ENCODE measurements at places on chromosomes 16 and 17.

GRCh38 chr16:85170590-85171003 lies 58.3 kb upstream of the CIBAR2 start:
- DNase-seq: no peak

DNA sequence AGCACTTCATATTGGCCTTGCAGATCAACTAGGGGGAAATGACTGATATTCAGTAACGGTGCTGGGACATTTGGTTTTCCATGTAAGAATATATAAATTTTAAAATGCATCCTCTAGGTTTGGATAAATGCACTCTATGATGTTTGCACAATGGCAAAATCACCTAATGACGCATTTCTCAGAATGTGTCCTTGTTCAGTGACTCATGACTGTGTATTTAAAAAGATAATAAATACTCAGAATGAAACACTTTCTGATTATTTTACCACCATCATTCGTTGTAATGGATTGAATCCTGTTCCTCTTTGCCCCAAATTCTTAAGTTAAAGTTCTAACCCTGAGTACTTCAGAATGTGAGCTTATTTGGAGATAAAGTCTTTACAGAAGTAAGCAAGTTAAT lies 17.2 kb upstream of the ADGRG1 start:
- no peak for DNase-seq

DNA sequence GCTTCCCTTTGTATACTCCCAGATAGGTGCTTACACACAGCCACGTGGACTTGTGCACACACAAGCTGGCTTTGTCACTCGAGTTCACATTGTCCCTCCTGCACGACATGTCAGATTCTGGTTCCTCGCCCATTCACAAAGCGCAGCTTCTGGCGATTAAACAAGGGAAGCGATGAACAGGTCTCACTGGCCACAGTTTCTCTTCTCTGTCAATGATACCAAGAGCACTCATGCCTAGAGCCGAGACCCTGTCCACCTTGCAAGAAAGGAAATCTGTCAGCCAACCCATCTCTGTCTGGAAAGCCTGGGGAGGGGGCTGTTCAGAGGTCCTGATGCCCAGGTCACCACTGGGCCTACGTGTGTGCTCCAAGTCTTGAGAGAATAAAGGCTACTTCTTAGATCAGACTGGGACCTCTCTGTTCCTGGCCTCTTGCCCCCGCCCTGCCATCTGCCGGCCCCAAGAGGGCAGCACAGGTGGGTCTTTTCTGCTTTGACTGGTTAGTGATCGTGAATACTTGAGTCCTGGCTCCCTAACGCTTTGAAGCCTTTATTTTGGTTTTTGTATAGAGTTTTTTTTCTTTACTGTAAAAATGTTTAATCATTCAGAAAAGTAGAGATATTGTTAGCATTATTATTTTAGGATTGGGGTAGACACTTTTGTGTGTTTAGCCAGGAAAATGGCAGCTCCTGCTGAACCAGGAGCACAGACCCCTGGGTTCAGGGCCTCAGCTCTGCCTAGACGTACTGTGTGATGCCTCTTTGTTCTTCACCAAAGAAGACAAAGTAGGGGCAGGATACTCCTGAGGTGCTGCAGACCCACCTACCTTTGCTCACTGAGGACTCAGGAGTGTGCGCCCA lies 104.7 kb downstream of the MRM1 start:
- DNase-seq: peak; percentile 62

DNA sequence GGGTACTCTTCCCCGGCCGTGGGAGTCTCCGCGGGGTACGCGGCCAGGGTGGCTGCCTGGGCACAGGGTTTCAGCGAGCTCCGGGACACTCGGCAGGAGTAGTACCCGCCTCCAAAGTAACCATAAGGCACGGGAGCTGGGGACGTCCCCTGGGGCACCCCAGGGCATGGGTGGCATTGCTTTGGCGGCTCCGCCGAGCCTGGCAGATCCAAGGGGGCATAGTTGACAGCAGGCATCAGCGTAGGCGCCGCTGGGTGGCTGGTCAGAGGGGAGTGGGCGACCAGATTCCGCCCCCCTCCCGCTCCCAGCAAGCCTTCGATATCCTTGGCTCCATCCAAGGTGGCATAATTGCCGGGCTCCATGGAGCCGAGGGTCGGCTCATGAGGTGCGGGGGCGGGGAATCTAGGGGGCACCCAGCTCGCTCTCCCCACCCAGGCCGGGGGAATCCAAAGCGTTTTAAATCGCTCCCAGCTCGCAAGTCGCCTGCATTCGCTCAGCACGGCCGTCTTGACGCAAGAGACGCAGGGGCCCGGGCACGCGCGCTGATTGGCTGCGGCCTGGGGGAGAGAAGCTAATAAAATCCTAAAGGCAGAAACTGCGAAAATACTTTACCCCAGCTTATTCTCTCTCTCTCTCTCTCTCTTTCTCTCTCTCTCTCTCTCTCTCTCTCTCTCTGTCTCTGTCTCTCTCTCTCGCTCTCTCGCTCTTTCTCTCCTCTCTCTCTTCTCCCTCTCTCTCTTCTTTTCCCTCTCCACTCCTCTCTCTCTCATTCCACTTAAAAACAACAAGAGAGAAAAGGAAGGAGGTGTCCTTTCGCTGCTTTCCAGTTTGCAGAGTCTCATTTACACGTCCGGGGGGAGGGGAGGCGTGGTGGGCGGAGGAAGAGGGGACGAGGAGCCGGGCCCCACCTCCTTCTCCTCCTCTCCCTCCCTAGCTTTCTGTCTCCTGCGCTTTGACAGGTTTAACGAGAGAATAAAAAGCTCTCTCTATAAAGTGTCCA lies at the start of gene HOXB13:
Gene HOXB13 (minus strand): TSS at position 519 of the 1,000 bp plus-strand sequence. CDS start 157 bp downstream, at position 362.
- peak; percentile 43 for DNase-seq

GRCh38 chr17:39139161-39139511 lies 12.3 kb downstream of the PLXDC1 start:
- DNase-seq: no peak

- peak; percentile 73 for DNase-seq
Measured at GRCh38 chr17:35241520-35241919, 1.4 kb upstream of the SLFN5 start.

DNA sequence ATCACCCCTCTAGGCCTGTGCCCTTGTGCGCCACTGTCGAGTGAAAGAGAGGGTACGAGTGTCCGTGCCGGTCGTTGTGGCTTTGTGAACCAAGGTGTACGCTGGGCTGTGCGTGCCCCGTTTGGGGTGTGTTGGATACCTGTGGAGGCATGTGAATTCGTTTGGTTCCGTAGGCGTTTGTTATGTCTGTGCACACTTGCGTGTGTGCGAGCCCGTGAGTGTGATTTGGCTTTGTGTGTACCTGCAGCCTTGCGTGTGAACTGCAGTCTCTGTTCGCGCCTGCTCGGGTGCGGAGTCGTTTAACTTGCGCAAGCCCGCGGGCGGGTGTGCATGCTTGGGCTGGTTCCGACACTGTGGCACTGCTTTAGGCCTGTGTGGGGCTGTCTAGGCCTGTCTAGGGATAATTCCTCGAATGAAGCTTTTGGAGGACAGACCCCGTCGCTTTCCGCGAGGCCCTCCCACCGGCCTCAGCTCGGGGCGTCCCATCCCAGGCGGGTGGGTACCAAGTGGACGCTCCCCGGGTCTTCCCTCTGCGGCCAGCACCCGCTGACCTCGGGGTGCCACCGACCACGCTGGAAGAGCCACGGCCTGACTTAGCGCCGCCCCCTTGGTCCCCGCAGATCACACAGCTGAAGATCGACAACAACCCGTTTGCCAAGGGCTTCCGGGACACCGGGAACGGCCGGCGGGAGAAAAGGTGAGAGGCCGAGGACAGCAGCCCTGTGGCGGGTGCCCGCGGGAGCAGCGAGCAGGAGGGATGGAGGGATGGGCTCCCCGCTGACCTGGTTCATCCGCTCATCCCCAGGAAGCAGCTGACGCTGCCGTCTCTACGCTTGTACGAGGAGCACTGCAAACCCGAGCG lies 4.4 kb downstream of the TBX2 start:
- DNase-seq: no peak

- no peak for DNase-seq
Measured at GRCh38 chr16:6600167-6600566, 732.5 kb upstream of the RBFOX1 start.

GRCh38 chr17:41415833-41416335 lies 8.5 kb downstream of the KRT37 start:
- DNase-seq: no peak
